ENCODE measurements at places on chromosomes 7 and 10. TPM values are rescaled to one million over a fixed set of nuclear protein-coding genes. Genes with fewer than 3 reads are reported as not detected.

- no peak overlapping the region for H3K4me3 ChIP-seq
- H3K4me1 ChIP-seq, result peaks cover 28% of the 10 kb centered on the region
- H3K36me3 ChIP-seq, result no peaks in the 10 kb centered on the region
- no peaks in the 10 kb centered on the region for H3K27me3 ChIP-seq
- H3K27ac ChIP-seq, result no peak overlapping the region
Measured at GRCh38 chr10:122463466-122464249, 2.3 kb downstream of the HTRA1 start.

DNA sequence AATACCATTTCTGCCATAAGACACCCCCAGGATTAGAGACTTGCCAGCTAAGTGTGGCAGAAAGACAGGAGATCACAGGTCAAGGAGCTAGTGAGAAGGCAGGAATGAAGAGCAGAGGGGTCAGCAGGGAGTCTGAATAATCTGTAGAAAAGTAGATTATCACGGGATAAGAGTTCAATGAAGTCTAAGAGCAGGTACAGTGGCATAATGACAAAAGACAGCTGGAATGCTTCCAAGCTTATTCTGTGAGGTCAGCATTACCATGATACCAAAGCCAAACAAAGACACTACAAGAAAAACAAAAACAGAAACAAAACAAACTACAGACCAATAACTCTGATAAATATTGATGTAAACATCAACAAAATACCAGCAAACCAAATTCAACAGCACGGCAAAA, 20.8 kb downstream of the PILRA start:
- no peak overlapping the region for H3K27ac ChIP-seq
- peaks cover 13% of the 10 kb centered on the region for H3K4me1 ChIP-seq
- DNase-seq, result no peak
- no peaks in the 10 kb centered on the region for H3K36me3 ChIP-seq
- no peaks in the 10 kb centered on the region for H3K27me3 ChIP-seq
- no peak overlapping the region for H3K4me3 ChIP-seq

DNA sequence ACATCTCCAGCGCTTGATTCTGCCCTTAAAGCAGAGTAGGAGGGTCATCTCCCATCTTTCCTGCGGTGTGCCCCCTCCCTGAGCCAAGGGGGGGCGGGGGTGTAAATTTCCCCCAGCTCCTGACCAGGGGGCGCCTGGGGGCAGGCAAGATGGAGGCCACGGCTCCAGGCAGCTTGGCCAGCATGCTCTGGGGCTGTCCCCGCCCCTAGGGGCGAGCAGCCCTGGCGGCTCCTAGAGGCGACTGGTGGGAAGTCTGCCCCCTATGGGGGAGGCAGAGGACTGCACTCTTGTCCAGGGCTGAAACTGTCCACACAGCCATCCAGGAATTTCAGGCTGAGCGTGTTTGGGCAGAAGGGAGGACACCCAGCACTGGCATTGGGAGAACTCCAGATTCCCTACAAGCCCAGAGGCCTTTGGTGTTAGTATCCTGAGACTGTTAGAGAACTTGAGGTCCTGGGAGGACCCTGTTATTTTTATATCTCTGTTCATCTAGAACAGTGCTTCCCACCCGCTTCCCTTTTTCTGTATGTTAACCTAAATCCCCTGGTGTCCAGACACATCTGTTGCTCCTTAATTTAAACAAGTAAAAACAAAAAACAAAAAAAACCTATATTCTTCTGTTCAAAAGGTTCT, 4.6 kb downstream of the STRA8 start:
- no peaks in the 10 kb centered on the region for H3K4me1 ChIP-seq
- no peaks in the 10 kb centered on the region for H3K36me3 ChIP-seq
- no peak overlapping the region for H3K27ac ChIP-seq
- DNase-seq, result no peak

DNA sequence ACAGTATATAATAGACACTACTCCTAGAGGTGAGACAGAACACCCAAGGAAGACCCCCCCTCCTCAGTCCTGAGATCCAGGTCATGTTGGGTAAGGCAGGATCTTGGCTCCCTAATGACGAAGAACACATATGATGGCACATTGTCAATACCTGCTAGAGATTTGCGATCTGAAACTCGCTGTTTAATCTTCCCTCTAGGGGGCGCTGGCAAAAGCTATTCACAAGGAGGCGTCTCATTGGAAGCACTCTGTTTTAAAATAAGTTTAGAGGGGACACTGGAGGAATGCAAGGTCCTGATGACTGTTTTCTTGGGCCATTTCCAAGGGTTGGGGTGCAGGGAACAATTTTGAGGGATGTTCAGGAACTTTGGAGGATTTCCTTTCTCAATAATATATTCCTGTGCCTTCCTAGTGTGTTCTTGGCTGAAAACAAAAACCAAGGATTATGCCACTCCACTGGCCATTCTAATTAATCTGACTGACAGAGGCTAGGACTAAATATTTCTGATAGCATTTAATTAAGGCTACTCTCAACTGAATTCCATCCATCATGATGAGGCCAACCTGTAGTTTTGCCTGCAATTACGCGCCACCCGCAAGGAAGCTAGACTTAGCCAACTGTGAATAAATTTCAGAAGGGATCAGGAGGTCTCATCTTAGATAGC, 1013.8 kb upstream of the MBL2 start:
- DNase-seq, result no peak
- no peak overlapping the region for H3K4me3 ChIP-seq

DNA sequence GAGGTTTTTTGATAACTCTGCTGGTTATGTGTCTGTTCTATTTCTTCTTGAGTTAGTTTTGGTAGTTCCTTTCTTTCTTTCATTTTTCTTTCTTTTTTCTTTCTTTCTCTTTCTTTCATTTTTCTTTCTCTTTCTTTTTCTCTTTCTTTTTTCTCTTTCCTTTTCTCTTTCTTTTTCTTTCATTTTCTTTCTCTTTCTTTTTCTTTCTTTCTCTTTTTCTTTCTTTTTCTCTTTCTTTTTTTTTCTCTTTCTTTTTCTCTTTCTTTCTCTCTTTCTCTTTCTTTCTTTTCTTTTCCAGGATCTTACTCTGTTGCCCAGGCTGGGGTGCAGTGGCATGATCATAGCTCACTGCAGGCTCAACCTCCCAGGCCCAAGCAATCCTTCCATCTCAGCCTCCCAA, 20.4 kb upstream of the RHBDD2 start:
- H3K4me3 ChIP-seq, result no peak overlapping the region
- no peak for DNase-seq
- H3K27ac ChIP-seq, result no peak overlapping the region
- H3K27me3 ChIP-seq, result no peaks in the 10 kb centered on the region

DNA sequence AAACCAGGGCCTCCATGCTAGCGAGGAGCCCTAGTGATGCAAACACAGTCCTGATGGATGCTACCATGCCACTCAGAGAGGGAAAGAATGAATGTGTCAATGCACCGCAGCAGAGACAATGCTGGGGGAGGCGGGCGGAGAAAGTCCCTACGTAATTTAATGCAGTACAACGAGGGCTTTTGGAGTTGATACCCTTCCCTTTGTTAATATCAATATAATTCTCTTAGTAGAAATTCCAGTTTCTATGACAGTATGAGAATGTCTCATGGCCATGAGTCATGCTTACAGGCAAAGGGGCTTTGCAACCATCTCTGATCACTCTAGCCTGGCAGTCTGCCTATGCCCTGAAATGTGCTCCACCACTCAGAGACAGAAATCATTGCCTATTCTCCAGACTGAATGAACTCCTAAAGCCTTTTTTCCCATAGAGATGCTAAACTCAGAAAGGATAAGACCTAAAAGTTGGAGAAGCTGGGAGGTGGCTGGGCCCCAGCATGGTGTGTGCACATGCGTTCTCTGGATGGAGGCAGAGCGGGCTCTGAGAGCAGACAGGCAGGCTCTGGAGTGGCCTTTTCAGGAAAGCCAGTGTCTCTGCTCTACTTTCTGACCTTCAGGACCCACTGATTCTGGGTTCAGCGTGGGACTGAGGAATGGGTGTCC, 20.3 kb upstream of the GIMAP2 start:
- no peaks in the 10 kb centered on the region for H3K36me3 ChIP-seq
- H3K4me1 ChIP-seq, result no peaks in the 10 kb centered on the region
- no peak for DNase-seq

DNA sequence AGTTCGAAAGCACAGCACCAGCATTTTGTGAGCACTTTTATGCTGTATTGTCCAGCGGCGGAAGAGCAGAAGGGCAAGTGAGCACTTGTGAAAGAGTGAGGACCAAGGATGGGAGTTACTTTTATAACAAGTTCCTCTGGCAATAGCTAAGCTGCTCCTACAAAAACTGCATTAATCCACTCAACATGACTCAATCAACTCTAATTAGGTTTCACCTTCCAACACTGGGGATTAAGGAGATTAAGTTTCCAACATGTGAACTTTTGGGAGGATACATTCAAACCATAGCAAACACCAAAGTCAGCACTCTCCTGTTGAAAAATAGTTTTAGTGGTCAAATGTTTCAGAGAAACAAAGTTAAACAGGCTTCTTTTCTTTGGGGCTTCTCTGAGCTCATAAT, 844.5 kb downstream of the REEP3 start:
- H3K4me3 ChIP-seq, result no peak overlapping the region
- H3K27me3 ChIP-seq, result no peaks in the 10 kb centered on the region
- H3K4me1 ChIP-seq, result no peaks in the 10 kb centered on the region
- no peak overlapping the region for H3K27ac ChIP-seq

DNA sequence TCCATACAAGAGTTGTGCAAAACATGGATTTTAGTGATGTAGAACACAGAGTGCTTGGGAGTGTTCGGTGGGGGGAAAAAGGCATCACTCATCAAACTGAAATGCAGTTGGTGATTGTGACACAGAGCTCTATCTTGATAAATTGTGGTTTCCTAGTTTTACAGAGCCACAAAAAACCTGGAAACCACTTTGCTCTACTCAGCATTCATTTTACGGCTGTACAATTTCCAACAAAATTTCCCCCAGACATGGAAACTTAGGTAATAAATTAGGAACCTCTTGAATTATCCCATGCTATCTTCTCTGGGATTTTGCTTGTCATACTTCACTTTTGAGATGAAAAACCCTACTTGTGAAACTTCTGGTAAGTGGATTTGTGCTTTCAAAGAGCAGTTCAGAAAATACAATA, 614.9 kb upstream of the FZD8 start:
- H3K27me3 ChIP-seq, result no peaks in the 10 kb centered on the region
- no peak for DNase-seq
- H3K36me3 ChIP-seq, result no peaks in the 10 kb centered on the region
- no peak overlapping the region for H3K4me3 ChIP-seq
- no peaks in the 10 kb centered on the region for H3K4me1 ChIP-seq

- no peaks in the 10 kb centered on the region for H3K36me3 ChIP-seq
- H3K4me1 ChIP-seq, result no peaks in the 10 kb centered on the region
- no peak overlapping the region for H3K27ac ChIP-seq
- DNase-seq, result no peak
- H3K27me3 ChIP-seq, result no peaks in the 10 kb centered on the region
Measured at GRCh38 chr7:107007007-107007891, 37.3 kb upstream of the PRKAR2B start.

GRCh38 chr7:55381189-55381588, 16.1 kb downstream of the LANCL2 start:
- H3K27ac ChIP-seq, result no peak overlapping the region
- no peaks in the 10 kb centered on the region for H3K36me3 ChIP-seq
- DNase-seq, result no peak
- H3K4me1 ChIP-seq, result no peaks in the 10 kb centered on the region

- H3K4me1 ChIP-seq, result peaks cover 10% of the 10 kb centered on the region
- peak; percentile 84 for DNase-seq
- H3K36me3 ChIP-seq, result no peaks in the 10 kb centered on the region
- H3K27ac ChIP-seq, result peak overlapping the region; percentile 86
- H3K4me3 ChIP-seq, result no peak overlapping the region
- H3K27me3 ChIP-seq, result no peaks in the 10 kb centered on the region
Measured at GRCh38 chr10:60964257-60965235, 20.6 kb upstream of the RHOBTB1 start.

DNA sequence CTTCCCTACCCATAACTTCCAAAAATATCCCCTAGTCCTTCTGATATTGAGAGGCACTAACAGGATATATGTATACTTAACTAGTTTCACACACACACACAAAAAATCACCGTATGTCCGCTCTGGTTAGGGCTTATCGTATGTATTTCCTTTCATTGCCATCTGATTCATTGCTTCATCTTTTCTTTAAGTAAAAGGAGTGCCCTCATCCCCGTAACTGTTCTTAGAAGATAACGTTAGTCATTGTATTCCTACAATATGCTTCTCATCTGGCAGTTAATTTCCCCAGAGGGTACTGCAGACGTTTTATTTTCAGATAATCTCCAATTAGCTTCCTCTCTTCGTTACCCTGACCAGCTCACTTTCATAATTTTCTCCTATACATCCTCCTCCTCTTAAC, 37.3 kb downstream of the NRCAM start:
- H3K27ac ChIP-seq, result no peak overlapping the region
- no peaks in the 10 kb centered on the region for H3K27me3 ChIP-seq
- H3K36me3 ChIP-seq, result no peaks in the 10 kb centered on the region
- H3K4me1 ChIP-seq, result peaks cover 21% of the 10 kb centered on the region
- no peak overlapping the region for H3K4me3 ChIP-seq

Gene SRRM3
- total RNA-seq, result 14.3 TPM

Gene SLC26A3
- 0.38 TPM for total RNA-seq

Gene PDGFA
- 2.9 TPM for total RNA-seq

Gene ZNF804B
- total RNA-seq, result not detected

Gene CRYGN
- total RNA-seq, result 0.41 TPM

Gene GPC2
- total RNA-seq, result 1.1 TPM

Gene SKAP2
- total RNA-seq, result 68.4 TPM

Gene METTL27
- 8.3 TPM for total RNA-seq
